T-helper 1 cell treated with Interleukin-12 subunit alpha and Interleukin-12 subunit beta and Interleukin-4 antibody, amounts not matched to agents 30 ng/mL and 1 ng/mL, for 36 hours (primary cell): ENCODE measurements at places on chromosomes 1 and 21. TPM values are rescaled to one million over a fixed set of nuclear protein-coding genes. Genes with fewer than 3 reads are reported as not detected.

GUCA2A gene
- total RNA-seq: not detected in 2 replicates

TSEN15 gene
- 50.1 and 56.6 TPM in 2 replicates for total RNA-seq

VASH2 gene
- total RNA-seq: 0.15 and 0.64 TPM in 2 replicates

GUCA2B gene
- not detected in 2 replicates for total RNA-seq
